ENCODE measurements at places on chromosomes 6 and 20.

GRCh38 chr20:54199721-54200176 lies 8.1 kb upstream of the PFDN4 start:
- DNase-seq, result peak; percentile 58

- DNase-seq, result no peak
Measured at GRCh38 chr20:10077081-10077471, 42.3 kb downstream of the ANKEF1 start.

DNA sequence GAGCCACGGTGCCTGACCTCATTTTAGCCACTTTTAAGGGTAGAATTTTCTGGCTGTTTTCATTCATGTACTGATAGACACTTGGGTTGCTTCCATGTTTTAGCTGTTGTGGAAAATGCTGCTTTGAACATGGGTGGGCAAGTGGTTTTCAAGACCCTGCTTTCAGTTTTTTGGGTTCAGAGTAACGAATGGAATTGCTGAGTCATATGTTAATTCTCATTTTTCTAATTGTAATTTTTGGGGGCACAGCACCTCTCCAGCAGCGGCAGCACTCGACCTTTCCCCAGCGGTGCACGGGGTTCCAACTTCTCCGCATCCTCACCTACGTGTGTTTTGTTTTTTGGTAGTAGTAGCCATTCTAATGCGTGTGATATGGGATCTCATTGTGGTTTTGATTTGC lies 5.4 kb downstream of the NQO2 start:
- no peak for DNase-seq

GRCh38 chr6:126631363-126631762 lies 291.4 kb downstream of the CENPW start:
- no peak for DNase-seq

- DNase-seq, result no peak
Measured at GRCh38 chr6:42259841-42260395, 42.3 kb upstream of the MRPS10 start.

DNA sequence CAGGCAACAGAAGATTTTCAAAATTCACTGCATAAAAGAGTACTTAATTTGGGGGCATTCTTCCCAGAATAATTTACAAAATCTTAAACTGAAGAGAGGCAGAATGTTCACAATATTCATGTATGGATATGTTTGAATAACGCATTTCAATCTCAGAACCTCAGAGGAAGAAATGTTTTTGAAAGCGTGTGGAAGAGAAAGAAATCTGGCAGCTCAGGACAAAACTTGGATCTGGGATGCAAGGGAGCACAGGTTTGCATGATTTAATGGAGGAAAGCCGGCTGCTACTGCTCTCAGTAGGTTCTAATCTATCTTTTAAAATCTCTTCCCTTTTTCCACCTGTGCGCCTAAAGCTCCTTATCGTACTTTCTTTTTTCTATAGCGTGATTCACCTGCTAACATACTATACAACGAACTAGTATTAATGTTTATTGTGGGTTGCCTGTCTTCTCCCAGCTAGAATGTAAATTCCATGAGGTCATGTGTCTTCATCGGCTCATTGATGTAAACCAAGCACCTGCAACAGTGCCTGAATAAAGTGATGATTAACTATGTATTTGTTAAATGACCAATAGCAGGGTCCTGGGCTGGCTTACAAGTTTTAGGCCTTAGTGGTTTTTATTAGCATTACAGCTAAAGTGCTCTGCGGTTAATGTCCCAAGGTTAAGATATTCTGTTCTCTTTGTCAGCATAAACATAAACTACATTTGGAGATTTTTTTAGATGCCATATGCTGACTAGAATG lies 15.3 kb downstream of the PRL start:
- no peak for DNase-seq

DNA sequence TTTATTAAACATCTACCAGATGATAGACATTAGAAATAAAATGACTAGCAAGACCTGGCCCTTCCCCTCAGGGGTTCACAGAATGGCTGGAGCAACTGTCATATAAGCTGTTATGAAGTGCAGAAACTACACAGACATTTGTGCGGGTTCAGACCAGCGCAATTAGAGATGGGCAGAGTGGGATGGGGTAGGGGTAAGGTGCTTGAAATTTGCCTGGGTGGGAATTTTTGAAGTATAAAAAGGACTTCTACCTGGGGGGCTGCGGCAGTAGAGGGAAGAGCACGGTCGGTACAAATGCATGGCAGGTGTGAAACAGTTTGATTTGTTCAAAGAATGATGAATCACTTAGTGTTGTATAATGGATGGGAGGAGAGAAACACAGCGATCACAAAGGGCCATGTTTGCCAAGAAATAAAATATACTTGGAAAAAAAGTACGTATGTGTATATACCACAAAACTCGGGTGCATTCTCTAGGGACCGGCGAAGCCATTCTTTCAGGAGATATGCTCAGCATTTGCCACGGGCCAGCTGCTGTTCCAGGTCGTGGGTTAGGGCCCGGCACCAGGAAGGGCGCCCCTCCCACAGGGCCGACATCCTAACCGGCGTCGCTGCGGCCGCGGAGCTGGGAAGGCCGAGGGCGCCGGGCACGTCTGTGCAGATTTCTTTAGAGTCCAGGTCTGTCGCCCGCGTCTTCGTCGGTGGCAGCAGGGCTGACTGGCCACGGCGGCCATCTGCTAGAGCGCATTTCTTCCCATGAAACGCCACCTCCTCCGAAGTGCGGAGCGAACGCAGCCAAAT lies 809 bp upstream of the NOL7 start:
- peak; percentile 30 for DNase-seq

DNA sequence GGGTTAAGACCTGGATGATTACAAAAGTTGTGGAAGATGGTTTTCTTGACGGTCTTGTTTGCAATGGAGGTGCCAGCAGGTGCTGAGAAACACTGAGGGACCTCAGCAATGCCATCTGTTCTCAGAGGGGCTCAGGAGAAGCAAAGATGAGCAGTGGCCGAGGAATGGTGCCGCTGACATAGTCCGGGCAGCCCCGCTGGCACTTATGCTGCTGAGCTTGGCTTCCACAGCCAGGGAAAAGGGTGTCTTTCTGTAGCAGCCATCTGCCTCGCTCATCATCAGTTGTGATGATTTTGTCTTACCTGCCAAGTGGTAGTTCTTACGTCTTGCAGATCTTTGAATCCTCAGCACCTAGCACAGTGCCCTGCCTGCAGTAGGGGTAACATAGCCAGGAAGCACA lies 55.7 kb downstream of the PPP1R14C start:
- DNase-seq, result no peak

DNA sequence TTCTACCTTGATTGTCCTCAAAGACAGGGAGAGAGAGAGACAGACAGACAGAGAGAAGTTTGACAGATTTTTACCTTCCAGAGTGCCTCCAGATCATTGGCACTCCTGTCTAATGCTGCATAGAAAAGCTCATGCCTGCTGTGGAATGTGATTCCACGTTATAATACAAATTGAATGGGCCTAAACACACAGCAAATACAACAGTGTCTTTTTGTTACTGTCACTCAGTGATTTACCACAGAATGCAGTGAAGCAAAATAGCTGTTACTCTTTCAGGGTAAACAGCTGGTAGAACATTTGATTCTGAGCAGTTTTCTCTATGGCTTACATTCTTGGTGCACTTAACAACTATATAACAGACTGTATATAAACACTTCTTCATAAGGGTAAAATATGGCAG lies 558.7 kb downstream of the LMBRD1 start:
- no peak for DNase-seq

- no peak for DNase-seq
Measured at GRCh38 chr20:34544109-34544796, 14.3 kb upstream of the MAP1LC3A start.

DNA sequence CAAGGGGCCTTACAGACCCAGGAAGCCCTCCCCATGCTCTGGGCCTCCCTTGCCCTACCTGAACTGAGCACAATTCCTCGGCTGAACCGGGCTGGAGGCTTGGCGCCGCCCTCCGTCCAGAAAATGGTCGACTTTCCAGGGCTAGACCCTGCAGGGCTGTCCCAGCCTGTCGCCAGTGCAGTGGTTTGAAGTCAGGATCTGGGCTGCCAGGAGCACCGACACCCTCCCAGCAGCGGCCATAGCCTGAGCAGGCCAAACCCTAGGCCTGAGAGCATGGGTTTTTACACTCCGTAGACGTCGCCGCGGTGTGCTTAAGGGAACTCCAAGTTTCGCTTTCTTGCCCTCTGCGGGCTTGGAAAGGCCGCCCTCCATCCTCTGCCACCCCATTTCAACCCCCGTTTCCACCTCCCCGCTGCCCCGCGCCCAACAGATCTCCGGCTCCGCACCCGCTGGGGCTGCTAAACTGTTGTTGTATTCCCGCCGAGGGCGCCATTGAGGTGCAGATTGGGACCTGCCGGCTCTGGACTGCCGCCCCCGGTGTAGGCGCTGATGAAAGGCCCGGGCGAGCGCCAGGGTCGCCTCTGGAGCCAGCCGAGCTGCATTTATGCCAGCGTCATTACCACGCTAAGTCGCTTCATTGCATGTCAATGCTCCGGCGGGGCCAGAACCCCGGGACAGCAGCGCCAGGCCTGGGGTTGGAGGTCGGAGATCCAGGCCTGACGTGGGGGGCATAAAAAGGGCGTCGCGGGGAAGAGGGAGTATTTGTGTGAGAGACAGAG lies 2.2 kb upstream of the TFAP2A start:
- no peak for DNase-seq

GRCh38 chr6:158501360-158502262 lies 58.3 kb upstream of the TMEM181 start:
- no peak for DNase-seq

DNA sequence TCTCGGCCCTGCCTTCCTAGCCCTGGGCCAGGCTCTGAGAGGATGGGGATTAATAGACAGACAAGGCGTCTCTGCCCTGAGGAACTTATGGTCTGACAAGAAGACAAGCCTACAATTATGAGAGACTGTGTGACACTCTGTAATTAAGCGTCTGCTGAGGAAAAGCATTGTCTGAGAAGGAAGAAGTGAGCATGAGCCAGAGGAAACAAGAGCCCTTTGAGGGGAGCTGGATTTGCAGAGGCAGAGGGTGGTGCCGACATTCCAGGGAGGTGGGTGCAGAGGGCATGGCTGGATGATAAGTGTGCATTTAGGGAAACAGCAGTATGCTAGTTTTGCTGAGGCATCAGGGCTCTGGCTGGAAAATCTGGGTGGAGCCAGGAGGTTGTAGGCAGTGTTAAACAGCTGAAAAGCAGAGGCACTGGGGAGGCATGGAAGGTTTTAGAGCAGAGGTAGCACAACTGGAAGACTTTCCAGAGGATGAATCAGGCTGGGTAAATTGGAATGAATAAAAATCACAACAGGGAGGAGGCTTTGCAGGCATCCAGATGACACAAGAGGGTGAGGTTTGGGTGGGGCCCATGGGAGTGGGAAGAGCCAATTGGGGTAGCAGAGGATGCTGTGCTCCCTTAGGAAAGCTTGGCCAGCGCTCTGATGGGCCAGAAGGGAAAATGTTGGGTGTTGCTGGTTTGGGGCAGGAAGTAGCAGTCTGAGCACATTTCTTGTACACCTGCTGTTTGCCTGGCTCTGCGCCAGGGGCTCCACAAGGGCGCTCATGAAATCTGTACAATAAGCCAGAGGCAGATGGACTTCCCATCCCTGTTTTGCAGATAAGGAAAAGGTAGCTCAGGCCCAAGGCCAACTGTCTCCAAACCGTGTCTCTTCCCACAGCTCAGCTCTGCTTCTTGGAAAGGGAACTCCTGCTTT lies 74.0 kb upstream of the MYL9 start:
- no peak for DNase-seq

- no peak for DNase-seq
Measured at GRCh38 chr6:151805286-151805840, 2.1 kb upstream of the ESR1 start.

DNA sequence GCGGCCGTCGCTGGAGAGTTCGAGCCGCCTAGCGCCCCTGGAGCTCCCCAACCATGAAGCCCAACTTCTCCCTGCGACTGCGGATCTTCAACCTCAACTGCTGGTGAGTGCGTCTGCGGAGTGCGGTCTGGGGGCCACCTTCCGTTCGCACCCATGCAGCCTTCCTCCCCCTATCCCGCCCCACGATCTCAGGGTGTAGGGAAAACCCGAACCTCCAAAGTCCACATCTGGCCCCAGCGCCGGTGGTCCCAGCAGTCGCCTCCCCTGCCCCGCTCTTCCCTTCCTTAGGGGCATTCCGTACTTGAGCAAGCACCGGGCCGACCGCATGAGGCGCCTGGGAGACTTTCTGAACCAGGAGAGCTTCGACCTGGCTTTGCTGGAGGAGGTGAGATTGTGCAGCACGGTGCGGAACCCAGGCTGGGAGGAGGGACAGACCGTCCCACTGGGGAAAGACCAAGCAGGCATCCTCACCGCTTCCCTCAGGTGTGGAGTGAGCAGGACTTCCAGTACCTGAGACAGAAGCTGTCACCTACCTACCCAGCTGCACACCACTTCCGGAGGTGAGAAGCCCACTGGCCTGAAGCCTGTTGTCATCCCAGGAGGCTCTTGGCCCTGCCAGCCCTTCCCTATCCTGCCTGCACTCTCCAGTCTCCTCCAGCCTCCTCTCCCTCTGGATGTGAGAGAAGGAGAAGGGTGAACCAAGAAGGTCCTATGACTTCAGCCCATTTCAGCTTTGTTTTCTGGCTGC lies 719 bp downstream of the SMPD2 start:
- peak; percentile 43 for DNase-seq

DNA sequence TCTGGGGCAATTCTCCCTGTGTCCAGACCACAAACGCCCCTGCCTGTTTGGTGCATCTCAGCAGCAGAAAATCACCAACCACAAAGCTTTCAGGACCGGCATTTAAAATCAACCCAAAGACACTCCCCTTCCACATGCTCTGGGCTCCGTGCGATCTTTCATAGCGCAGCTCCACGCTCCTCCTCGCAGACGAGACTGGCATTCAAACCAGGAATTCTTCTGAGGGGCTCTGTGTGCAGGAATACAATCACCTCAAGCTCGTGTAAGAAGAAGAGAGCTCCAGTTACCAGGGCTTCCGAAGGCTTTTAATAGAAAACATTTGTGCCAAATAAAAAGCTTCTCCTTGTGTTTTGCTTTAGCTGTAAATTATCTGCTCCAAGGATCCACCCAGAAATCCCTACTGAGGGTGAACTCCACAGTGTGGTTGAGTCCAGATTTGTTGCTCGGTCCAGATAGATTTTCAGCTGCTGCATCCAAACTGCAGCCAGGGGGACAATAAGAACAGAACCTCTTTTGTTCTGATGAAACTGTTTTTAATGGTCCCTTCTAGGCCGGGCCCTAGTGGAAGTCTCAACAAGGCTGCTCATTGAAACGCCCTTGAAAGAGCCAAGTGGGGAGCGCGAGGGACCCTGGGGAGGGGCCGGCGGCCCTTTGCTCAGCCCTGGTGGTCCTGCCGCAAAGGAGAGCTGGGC lies 16.4 kb upstream of the BMP7 start:
- no peak for DNase-seq

GRCh38 chr6:34062815-34063214 lies 83.1 kb downstream of the GRM4 start:
- no peak for DNase-seq

- peak; percentile 74 for DNase-seq
Measured at GRCh38 chr20:54103067-54103761, 32.8 kb upstream of the BCAS1 start.

GRCh38 chr20:60170116-60170515 lies 211.9 kb downstream of the CDH26 start:
- peak; percentile 1 for DNase-seq

- no peak for DNase-seq
Measured at GRCh38 chr6:92216717-92217116, 1202.6 kb downstream of the EPHA7 start.

All from inflammatory macrophage treated with lipopolysaccharide for 4 hours (primary cell).